DMS 273 treated with DMSO at 0.1 percent for 48 hours (cell line): ENCODE measurements at places on chromosomes 13 and 19.

DNA sequence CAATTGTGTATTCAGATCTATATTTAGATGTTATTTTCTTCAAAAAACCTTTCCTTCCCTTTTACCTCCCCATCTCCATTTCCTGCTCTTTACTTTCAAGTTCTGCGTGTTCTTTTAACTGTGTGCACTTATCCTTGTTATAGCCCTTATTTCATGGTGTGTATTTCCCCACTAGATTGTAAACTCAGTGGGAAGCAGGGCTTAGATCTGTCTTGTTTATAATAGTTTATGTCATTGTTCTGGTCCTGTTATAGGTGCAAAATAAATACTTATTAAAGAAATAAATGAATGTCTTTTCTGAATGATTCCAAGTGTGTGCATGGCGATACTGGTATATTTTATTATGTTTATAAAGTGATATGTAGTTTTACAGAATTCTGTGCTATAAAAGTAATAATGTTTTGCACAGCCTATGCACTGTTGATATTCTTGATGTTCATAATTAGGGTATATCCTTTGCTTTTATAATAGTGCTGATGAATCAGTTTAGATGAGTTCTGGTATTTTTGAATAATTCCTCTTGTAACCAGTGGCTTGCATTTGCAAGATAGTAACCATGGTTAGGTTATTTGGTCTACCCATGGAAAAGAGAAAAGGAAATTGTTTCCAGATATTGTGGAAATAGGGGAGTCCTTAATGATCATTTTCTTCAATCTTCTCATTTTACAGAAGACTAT lies 12.1 kb downstream of the NDFIP2 start:
- no peak for DNase-seq

DNA sequence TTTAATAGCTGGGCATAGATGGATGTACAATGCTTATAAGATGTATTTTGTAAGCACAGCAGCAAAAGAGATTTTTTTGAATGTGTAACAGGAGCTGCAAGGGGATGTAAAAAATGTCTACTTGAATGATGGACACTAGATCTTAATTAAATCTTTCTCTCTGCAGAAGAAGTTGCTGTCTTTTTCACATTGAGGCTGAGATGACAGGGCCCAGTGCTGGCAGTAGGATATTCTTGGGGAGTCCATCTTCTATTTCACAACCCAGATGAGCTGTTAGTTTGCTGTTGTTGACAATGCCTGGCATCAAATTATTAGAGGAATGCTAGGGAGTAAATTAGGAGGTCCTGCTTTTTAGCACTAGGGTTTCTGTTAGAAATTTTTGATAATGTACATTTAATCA lies 698.7 kb downstream of the SLITRK5 start:
- no peak for DNase-seq

GRCh38 chr19:29875931-29876330 lies 64.1 kb downstream of the CCNE1 start:
- no peak for DNase-seq

- DNase-seq: no peak
These were observed 334.0 kb downstream of the SPRY2 start for GRCh38 chr13:80006940-80007339.

GRCh38 chr19:33273065-33273736 lies 29.1 kb downstream of the CEBPA start:
- DNase-seq: no peak

- DNase-seq: no peak
These were observed 24.1 kb upstream of the WDR18 start for GRCh38 chr19:960020-960419.

- DNase-seq: peak; percentile 64
These were observed 199.8 kb downstream of the COG6 start for GRCh38 chr13:39855236-39855635.

- no peak for DNase-seq
These were observed at the start of gene USP12 for GRCh38 chr13:27171244-27171826. TSS of gene USP12 (minus strand) at chr13:27171811. CDS start at chr13:27171639, 172 bp downstream.

GRCh38 chr13:21053231-21053630 lies 8.2 kb downstream of the LATS2 start:
- no peak for DNase-seq

DNA sequence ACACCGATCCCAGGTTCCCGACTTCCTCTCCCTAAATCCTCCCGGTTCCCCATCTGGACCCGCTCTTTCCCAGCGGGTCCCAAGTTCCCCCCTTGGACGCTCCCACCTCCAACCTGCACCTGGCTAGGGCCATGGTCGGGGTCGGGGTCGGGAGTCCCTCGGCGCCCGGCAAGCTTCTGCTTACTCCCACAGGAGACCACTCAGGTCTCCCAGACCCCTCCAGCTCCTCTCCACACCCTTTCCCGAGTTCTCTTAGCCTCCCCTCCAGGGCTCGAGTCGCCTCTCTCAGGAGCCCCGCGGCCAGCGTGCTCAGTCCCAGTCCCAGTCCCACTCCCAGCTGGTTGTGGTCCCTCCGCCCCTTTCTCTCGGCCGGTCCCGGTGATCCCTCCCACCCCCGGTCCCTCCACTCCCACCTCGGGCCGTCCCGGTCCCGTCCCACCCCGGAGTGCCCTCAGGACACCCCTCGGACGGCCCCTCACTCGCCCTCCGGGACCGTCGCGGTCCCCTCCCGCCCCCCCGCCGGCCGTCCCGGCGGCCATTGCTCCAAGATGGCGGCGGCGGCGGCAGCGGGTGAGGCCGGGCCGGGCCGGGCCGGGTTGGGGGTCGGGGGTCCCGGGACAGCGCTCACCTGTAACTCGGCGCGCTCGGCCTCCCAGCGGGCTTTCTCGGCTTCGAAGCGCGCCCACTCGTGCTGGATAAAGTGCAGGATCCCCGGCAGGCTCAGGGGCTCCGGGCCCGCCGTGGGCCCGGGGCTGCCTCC lies at the start of gene FKRP:
FKRP (plus strand) TSS at position 537 of the 760 bp plus-strand sequence. CDS start 9,394 bp downstream, outside the sequence.
- DNase-seq: no peak

DNA sequence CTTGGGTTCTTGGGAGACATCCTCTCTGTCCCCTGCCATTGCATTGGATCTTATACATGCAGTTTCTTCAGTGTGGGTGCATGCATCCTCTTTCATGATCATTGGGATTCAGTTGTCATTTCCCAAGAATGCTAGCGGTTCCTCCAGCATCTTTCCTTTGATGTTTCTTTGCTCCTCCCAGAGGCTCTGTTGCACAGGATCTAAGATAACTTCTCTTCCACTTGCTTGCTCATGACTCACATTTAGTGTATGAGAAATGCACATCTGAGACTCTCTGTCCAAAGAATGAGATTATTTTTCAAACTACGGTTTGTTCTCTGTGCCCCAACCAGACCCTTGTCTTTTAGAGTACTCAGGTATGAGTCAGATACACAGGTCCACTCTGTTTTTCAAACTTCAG lies 197.1 kb downstream of the NDFIP2 start:
- DNase-seq: no peak

DNA sequence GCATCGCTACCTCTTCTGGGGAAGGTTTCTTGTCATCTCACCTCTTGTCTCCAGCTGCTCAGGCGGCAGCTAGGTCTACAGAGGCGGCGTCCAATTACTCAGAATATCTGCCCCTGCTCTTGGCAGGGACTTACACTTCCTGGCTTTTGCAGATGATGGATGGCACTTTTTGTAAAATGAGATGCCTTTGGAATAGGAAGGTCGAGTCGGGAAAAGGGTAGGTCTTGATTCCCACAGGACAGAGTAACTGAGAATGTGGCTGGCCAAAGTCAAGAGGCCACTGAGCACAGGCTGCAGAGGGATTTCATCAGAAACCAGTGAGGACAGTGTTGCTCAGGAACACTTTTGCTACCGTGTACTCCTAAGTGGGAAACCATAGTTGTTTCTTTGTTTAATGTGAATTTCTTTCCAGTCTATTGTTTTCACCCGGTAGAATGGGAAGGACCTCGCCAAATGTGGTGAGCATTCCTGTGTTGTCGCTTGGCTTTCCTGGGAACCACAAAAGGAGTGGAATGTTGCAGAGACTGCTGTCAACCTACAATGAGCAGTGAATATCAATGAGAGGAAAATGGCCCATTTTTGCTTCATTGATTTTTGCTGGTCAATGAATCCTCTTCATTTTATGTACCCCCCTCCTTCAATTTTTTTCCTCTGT lies 383.7 kb downstream of the HS6ST3 start:
- no peak for DNase-seq

DNA sequence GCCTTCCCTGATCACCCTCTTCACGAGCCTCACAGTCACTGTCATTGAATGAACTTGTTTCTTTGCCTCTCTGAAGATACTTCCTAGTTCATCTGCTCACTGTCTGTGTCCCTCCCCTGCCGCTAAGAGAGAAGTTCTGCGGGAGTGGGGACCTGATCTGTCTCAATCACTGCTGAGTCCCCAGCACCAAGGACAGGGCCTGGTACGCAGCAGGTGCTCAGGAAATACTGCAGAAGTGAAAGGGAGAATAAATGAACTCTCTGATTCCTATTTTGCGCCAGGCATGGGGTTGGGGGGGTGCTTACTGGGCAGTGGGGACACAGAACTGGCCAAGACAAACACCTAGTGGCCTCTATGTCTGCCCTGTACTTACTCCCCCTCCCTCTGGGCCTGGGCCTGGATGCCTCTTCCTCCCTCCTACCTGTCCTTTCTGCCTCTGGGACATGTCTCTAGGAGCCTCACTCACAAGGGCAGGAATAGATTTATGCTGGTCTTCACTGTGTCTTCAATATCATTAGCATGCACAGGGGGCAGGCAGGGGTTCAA lies 17.5 kb downstream of the FCGBP start:
- no peak for DNase-seq

DNA sequence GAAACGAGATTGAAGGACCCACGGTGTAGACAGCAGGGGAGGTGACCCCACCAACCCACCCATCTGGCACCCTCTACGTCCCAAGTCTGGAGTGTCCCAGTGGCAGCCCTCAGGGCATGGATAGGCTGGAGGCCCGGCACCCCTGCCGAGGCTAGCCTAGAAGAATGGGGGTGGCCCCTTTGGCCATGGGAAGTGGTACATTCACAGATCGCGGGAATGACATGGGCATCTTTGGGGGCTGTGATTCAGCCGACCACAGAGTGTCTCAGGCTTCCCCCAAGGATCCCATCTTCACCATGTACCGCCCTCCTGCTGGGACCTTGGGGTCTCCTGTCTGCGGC lies 11.3 kb upstream of the MKNK2 start:
- no peak for DNase-seq

DNA sequence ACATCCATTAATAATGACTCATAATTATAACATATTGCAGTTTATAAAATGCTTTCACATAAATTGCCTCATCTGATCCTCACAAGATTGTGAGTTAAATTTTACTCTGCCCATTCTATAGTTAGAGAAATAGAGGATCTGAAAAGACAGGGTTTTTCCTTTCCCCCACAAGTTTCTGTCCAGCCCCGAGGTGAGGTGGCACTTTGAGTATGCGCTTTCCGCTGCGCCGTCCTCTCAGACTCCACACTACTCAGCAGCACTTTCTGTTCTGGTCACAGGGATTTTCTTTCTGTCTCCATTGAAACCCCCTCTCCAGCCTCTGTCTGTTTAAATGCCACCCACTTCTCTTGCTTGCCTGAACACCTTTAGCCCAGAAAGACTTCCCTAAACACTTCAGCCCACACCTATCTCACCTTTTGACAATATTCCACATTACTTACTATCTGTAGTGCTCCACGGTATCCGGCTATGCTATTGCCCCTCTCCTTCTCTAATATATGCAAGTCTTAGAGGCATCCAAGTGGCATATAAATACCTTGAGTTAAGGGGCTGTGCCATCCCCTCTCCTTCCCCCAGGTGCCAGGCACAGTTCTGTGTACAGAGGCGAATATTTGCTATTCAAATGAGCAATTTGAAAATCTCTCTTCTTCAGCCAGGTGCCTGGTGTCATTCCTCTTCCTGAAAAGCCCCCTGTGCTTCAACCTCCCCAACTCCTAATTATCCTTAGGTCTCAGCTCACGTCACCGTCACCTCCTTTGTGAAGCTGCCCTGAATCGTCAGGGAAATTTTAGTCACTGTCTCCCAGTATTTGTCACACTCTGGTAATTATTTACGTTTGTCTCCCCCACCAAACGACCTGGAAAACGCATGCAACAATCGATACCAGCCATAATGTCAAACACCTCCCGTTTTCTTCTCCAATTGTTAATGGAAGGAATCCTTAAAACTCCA lies 268.7 kb downstream of the NHLRC3 start:
- no peak for DNase-seq

GRCh38 chr13:114081761-114082681 lies 50.4 kb downstream of the RASA3 start:
- no peak for DNase-seq

GRCh38 chr13:89660752-89661151 lies 1686.7 kb upstream of the MIR17HG start:
- no peak for DNase-seq

GRCh38 chr19:4525563-4526002 lies 7.3 kb upstream of the PLIN4 start:
- no peak for DNase-seq

GRCh38 chr19:29515233-29515619 lies 10.6 kb upstream of the VSTM2B start:
- DNase-seq: no peak

GRCh38 chr13:111076155-111077013 lies 38.7 kb upstream of the ARHGEF7 start:
- DNase-seq: no peak

- DNase-seq: no peak
These were observed 51.5 kb downstream of the BICRA start for GRCh38 chr19:47660435-47660832.

GRCh38 chr13:28743499-28744083 lies 24.8 kb upstream of the SLC46A3 start:
- no peak for DNase-seq

- DNase-seq: no peak
These were observed 590.8 kb downstream of the LMO7 start for GRCh38 chr13:76226941-76227340.

- peak; percentile 48 for DNase-seq
These were observed 9.1 kb downstream of the ZNF653 start for GRCh38 chr19:11496391-11497163.

DNA sequence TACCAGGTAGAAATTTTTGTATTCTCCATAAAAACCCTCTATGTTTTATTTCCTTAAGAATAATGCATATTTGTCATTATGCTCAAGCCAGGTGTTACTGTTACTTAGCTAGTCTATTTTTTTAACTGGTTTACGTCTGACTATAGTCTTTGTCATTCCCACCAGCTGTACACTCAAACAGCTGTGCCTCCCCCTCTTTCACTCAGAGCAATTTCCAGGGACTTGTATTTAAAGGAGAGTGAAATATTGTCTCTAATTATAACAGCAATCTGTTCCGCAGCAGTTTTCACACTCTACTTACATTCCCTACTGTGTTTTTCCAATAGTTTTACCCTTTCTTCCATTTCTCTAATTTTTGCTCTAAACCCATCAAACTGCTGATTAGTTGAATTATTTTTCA lies 813.6 kb upstream of the MIR17HG start:
- DNase-seq: no peak

- DNase-seq: no peak
These were observed 260.0 kb downstream of the COG6 start for GRCh38 chr13:39915418-39915817.

DNA sequence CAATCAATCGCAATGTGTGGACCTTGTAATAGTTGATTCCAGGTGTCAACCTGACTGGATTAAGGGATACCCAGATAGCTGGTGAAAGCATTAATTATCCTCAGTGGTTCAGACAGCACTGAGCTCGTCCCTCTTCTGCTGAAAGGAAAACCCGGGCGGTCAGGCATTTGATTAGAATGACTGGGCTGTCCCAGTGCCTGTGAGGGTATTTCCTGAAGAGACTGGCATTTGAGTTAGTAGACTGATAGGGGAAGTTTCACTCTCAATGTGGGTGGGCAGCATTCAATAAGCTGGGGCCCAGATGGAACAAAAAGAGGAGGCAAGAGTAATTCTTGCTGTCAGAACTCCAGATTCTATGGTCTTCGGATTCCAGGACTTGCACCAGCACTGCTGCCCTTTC lies 31.9 kb downstream of the KPNA3 start:
- DNase-seq: no peak
